ENCODE measurements at places on chromosomes 7 and 10.

DNA sequence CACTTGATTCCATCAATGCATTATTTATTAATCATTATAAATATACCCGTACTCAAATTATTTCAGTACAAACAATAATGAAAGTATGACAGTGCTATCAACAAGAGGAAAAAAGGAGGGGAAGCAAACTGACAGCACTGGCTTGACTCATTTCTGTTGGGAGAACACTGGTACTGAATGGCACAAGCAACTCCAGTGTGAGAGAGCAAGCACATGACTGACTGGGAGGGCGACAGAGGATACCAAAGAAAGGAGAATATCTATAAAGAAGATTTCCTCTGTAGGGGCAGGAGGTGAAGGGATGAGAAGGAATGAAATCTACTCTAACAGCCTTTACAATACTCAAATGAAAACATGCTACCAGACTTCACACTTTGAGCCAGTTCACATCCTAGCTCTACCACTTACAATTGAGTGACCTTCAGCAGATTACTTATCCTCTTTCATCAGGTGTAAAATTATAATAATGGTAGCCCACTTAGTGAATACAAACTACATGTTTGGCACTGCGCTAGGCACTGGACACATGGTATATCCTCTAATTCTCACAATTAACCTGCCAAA, 1.5 kb downstream of the USP54 start:
- no peak for DNase-seq

- DNase-seq: no peak
Measured at GRCh38 chr10:31112961-31113360, 81.3 kb upstream of the ZNF438 start.

GRCh38 chr7:108167460-108167859, 37.3 kb upstream of the LAMB4 start:
- peak; percentile 64 for DNase-seq

GRCh38 chr7:997404-998395, 14.7 kb downstream of the CYP2W1 start:
- DNase-seq: no peak

DNA sequence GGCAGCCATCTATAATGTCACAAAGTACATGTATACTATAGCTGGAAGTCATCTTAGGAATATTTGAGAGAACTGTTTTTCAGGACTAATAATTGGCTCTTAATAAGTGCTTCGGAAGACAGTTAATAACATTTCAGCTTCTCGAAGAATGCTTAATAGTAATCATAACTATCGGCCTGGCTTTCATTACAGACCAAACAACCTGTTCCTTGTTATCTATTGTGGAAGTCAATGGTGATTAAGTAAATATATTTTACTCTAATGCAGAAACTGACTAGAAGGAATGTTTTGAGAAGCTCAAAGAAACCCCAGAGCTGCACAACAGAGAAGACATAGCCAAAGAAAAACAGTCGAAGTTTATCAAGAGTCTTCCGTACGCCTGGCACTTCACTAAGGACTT, 106.8 kb upstream of the FAM133B start:
- no peak for DNase-seq

DNA sequence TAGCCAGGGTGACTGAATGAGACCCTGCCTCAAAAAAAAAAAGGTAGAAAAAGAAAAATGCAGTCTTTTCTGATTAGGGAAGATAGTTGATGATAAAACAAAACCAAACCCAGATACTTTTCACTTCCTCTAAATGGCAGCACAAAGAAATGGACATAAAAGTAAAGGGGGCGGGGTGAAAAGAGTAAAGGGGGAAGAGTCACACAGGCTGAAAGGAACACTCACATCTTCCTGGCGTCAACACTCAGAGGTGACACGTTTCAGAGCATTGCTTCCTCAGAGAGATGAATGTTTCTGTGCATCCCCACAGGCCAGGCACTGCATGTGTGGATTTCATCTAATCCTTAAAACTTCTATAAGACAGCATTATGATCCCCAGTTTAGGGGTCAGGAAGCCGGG, 81.2 kb downstream of the HIPK2 start:
- no peak for DNase-seq

DNA sequence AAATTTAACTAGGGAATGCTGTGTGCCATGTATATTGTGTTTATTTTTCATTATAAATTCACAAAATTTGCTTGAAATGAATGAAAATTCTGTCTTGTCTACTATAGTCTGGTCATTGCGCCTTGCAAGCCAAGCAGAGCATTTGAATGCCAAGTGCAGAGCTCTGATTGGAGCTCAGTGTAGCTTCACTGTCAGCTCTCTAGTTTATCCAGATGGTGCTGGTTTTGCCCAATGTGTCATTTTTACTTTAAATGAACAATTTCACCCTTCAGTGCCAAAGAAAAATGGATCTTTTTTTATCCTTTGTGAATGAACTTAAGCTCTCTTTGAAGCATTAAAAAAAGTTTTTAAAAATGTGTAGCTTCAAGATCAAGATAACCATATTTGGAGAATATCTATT, 225.6 kb upstream of the CACNA2D1 start:
- no peak for DNase-seq

DNA sequence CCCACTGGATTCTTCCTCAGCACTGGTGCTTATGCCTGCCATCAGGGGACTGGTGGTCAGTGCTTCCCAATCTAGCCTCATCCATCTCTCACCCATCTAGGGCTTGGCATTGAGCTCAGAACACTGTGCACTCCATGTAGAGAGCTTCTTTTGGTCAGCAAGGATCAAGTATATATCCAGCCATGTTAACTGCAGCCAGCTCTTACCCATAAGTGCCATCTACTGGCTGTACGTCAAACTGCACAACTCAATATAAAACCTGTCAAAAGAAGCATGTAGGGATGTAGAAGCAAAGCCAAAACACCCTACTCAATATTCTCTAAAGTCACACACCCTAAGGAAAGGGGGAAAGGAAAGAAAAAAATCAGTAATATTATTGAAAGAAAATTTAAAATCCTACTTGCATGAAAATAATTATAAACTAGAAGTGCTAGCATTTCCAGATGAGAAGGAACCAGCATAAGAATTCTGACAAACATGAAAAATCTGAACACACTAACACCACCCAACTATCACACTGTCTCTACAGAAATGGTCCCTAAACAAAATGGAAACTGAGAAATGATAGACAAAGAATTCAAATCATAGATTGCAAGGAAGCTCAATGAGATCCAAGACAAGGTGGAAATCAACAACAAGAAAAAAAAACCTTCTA, 531.1 kb upstream of the STEAP1 start:
- peak; percentile 63 for DNase-seq

- DNase-seq: peak; percentile 63
Measured at GRCh38 chr10:51074238-51075028, at the start of gene PRKG1. Gene PRKG1, plus strand, starts transcription at chr10:51074487.

- no peak for DNase-seq
Measured at GRCh38 chr7:134619627-134620331, 26.9 kb upstream of the BPGM start.

DNA sequence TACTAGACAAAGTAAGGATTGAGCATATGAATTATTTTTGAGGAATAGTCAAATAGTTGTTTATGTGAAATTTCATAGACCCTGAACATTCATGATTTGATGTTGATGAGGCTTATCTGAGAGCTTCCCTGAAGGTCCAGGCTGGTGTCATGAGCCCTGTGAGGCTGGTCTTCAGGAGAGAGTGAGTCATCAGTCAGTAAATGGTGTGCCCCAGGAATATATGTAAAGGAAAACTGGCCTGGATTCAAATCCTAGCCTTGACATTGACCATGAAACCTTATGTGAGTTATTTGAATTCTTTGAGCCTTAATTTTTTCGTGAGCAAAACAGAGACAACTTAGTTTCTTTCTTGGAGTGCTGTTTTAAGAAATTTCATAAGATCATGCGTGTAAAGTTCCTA, 6.2 kb downstream of the TMEM236 start:
- no peak for DNase-seq

GRCh38 chr10:108608860-108609259, 1314.5 kb downstream of the XPNPEP1 start:
- DNase-seq: no peak

- DNase-seq: no peak
Measured at GRCh38 chr10:22148961-22149360, 68.9 kb downstream of the EBLN1 start.

- no peak for DNase-seq
Measured at GRCh38 chr7:147363101-147363500, 1227.5 kb upstream of the C7orf33 start.

- no peak for DNase-seq
Measured at GRCh38 chr10:126463286-126463685, 75.0 kb upstream of the ADAM12 start.

- no peak for DNase-seq
Measured at GRCh38 chr10:100315615-100316014, 14.4 kb downstream of the PKD2L1 start.

DNA sequence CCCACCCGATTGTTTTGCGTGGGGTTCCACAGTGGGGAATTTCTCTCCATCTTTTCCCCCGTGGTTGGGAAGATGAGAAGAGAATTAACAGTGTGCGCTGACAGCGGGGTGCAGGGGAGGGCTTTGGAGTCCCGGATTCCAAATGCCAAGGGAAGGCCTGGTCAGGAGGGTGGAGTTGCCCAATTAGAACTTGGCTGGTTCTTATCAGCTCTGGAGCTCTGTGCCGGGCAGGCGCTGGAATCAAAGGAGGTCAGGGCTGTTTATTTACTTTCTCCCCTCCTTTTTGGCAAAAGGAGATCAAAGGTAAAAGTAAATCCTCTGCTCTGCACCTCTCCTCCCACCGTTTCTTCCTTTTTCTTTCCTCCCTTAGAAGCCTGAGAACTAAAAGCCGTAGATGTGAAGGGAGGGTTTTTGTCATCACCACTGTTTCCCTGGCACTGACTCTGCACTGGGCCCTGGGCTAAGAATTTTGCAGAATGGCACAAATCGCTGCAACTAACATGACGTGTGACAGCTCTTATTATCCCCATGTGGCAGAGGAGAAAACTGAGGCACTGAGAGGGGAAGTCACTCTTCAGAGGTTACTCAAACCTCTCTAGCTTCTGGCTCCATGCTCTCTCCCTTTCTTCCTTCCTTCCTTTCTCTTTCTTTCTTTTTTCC, 95.2 kb upstream of the ZNF716 start:
- DNase-seq: no peak

DNA sequence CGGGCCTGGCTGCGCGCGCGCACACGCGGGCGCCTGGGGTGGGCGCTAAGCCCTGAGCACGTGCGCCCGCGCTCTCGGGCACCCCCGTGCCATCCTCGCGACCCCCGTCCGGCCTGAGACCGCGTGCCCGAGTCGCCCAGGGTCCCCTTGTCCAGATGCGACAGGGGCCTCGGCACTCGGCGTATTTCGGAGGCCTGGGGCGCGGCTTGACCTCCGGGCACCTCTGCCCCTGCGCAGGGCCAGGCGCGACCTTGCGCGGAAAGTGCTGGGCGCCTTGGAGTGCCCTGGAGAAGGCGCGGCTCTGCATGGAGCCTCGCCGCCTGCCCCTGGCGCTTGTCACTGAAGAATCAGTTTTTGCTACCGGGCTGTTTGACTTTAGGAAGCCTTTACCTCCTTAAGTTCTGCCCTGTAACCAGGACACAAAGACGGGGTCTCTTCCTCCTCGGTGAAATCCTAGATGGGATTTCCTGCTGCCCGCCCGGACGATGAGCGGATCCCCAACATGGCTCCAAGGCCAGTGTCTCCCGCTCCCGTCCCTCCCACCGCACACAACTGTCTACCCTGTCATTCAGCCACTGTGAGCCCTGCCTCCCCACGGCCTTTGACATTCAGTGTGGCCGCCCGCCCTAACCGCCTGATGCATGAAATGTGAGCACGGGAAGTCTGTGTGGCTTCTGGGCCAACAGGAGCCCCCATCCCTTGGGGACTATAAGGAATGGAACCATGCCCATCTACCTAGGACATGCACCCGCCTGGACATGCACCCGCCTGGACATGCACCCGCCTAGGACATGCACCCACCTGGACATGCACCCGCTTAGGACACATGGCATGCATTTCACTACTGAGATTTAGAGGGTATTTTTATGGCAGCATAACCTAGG, 1.1 kb upstream of the STK32C start:
- no peak for DNase-seq

GRCh38 chr10:44467900-44468299, 83.0 kb upstream of the CXCL12 start:
- no peak for DNase-seq

GRCh38 chr10:21099291-21100062, 202.4 kb upstream of the NEBL start:
- no peak for DNase-seq

DNA sequence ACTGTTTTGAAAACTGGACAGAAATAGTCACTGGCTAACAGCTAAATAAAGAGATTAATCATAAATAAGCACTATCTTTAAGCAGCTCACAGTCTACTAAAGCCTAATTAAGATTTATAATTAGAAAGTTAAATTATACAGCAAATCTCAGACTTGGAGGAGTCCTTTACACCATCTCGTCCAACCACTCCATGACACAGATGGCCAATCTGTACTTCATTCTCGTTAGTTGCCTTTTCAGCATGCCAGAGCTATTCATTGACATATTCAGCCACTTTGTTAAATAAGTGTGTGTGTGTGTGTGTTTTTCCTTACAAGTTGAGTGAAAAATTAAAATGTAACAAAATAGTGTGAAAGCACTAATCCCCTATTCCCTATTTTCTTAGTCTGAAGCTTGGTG, 1066.7 kb downstream of the CNTNAP2 start:
- no peak for DNase-seq

GRCh38 chr7:63112764-63113712, 885.6 kb upstream of the ZNF722 start:
- DNase-seq: no peak

- DNase-seq: peak; percentile 4
Measured at GRCh38 chr10:23370106-23370505, 25.5 kb upstream of the C10orf67 start.

GRCh38 chr7:159070431-159071148, 74.1 kb downstream of the VIPR2 start:
- DNase-seq: no peak

GRCh38 chr10:102537948-102538347, 34.2 kb downstream of the SUFU start:
- DNase-seq: no peak

DNA sequence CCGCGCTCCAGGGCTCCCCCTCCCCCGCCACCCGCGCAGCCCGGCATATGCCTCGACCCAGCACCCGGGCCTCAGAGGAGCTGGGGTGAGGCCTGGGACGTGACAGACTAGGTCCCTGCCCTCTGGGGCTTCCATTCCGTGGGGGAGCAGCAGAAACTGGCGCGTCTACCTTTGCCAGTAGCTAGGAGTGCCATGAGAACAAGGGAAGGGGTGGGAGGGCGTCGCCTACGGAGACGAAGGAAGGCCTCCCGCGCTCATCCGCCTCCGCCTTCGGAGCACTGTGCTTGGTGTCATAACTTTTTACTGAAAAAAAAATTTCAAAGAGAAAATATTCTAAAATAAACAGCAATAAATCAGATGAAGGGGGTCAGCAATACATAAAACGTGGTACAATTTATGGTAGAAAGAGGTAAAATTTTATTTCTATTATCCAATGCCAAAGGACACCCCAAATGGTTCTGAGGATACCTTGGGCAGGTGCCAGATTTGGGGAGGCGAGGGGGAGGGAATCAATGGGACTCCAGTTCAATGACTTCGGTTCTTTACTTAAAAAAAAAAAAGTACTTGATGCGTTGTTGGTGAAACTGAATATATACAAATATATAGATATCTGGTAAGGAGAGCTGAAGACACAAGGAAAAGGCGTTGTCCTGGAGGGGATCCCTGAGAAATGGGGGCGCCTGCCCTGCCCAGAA, 35.1 kb upstream of the GRID1 start:
- DNase-seq: no peak
